ENCODE measurements at places on chromosomes 12 and 14. TPM values are rescaled to one million over a fixed set of nuclear protein-coding genes. Genes with fewer than 3 reads are reported as not detected.

- H3K4me3 ChIP-seq = no peak overlapping the region
- DNase-seq = no peak
- peaks cover 11% of the 10 kb centered on the region for H3K4me1 ChIP-seq
- no peaks in the 10 kb centered on the region for H3K27me3 ChIP-seq
- no peak overlapping the region for H3K27ac ChIP-seq
These were observed 44.6 kb downstream of the SFSWAP start for GRCh38 chr12:131755305-131756113.

Gene MOK
- total RNA-seq = 4.7 TPM

GRCh38 chr12:53427905-53428594 lies 4.4 kb downstream of the AMHR2 start:
- peak overlapping the region; percentile 47 for H3K27ac ChIP-seq
- no peaks in the 10 kb centered on the region for H3K27me3 ChIP-seq
- DNase-seq = no peak
- no peak overlapping the region for H3K4me3 ChIP-seq
- peaks cover 7% of the 10 kb centered on the region for H3K4me1 ChIP-seq
- H3K36me3 ChIP-seq = no peaks in the 10 kb centered on the region

- peaks cover 9% of the 10 kb centered on the region for H3K4me1 ChIP-seq
- H3K27ac ChIP-seq = no peak overlapping the region
- H3K4me3 ChIP-seq = no peak overlapping the region
- no peak for DNase-seq
- no peaks in the 10 kb centered on the region for H3K36me3 ChIP-seq
These were observed 2.2 kb downstream of the KRT80 start for GRCh38 chr12:52189376-52190174.

GRCh38 chr12:19539836-19540235 lies 100.5 kb downstream of the AEBP2 start:
- no peaks in the 10 kb centered on the region for H3K27me3 ChIP-seq
- no peak overlapping the region for H3K27ac ChIP-seq
- peaks cover 2% of the 10 kb centered on the region for H3K4me1 ChIP-seq

All from T-helper 17 cell (primary cell).